ENCODE measurements at places on chromosomes 11 and 22. TPM values are rescaled to one million over a fixed set of nuclear protein-coding genes. Genes with fewer than 3 reads are reported as not detected.

DNA sequence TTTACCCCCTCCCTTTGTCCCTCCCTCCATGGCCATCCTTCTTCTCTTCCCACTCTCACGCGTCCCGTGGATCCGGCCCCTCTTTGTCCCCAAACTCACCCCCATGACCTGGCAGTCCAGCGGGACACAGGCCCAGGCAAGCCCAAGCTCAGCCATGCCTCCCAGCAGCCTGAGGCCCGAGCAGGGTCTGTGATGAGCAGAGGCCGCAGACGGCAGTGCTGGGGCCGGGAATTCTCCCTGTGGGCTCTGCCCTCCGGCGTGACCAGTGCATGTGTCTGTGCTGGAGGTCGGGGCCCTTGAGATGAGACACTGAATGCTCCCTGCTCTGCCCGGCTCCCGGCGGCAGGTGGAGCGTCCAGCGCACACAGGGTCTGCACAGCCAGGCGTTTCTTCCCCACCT lies 237.9 kb downstream of the BRD1 start:
- DNase-seq = no peak

DNA sequence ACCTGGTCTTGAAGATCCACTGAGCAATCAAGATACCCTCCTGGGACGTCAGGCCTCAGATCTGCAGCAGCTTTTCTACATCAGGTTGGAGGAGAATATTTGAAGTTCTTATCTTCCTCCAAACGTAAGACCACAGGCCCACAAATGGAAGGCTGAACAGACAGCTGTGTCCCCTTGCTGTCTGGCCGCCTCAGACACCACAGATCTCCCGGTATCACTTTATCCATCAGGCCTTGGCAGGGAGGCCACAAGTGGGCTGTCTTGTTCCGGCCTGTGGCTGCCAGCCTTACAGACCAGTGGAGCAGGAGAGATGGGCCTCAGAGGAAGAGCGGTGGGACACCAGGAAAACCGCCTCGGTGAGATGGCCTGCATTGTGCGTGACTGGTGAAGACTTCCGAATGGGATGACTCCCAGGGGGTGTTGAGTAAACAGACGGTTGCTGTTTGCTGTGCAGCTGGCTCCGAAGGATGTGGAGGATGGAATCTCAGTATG lies 15.9 kb downstream of the UBASH3B start:
- DNase-seq = no peak

GRCh38 chr22:25668437-25668836 lies 73.6 kb upstream of the MYO18B start:
- DNase-seq = no peak

DNA sequence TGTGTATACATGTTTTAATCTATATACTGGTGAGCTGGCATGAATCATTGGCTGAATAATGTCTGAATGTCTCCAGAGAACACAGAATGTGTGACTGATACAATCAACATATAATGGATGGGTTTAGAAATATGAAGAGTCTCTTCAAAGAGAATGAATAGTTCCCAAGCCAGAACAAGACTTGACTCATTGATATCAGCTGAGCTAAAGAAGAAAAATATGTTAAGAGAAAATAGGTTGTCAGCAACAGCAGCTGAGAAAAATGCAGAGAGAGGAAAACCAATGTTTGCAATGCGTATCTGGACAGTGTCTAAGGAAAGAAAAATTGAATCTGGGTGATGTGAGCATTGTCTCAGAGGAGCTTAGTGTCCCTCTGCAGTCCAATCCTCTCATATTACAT lies 1281.8 kb upstream of the TENM4 start:
- no peak for DNase-seq

DNA sequence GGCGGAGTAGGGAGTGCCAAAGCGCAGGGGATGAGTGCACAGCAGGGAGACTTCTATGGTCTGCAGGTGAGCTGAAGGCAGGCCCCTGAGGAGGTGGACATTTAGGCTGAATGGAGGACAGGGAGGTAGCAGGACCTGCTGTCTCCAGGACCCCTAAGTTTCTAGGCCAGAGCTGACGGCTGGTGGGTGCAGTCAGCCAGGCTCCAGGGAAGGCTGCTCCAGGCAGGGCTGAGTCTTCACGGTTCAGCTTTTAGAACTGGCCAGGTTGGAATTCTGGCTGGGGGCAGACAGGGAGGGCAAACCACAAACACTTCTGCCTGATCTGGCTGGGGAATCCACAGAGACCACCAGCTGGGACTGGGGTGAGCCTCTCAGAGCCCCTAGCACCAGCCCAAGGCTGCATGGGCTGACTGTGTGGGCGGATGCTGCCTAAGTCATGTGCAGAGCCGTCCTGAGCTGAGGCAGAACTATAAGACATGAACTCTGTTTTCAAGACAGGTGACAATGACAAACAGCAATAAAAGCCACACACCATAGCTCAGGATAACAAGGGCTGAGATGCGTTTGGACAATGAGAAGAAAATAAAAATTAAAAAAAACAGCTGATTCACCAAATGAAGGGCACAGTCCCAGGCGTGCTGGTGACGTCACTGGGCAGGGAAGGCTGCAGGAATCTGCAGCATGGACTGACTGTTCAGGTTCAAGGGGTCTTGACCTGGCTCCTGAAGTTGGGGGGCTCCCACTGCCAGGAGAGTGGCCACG lies 10.4 kb upstream of the MALAT1 start:
- peak; percentile 82 for DNase-seq

- DNase-seq = no peak
These were observed 59.7 kb upstream of the LMO1 start for GRCh38 chr11:8323161-8323935.

The CCDC89 gene
- total RNA-seq = 0.26 TPM

The CALCB gene
- total RNA-seq = not detected

The SGSM1 gene
- total RNA-seq = not detected

Measured in SJSA1 (cell line).